ENCODE measurements at places on chromosomes 1 and 21.

GRCh38 chr1:91476533-91477217 is 24.0 kb upstream of the CDC7 start:
- DNase-seq, result no peak

- DNase-seq, result no peak
Measured at GRCh38 chr21:26593800-26594199, 20.7 kb upstream of the CYYR1 start.

- no peak for DNase-seq
Measured at GRCh38 chr1:15056515-15057285, 96.8 kb upstream of the TMEM51 start.

- no peak for DNase-seq
Measured at GRCh38 chr1:81313289-81313688, 487.4 kb upstream of the ADGRL2 start.

- no peak for DNase-seq
Measured at GRCh38 chr21:17725339-17725738, 93.8 kb downstream of the C21orf91 start.

GRCh38 chr21:23021481-23021880 is 2023.3 kb downstream of the NCAM2 start:
- DNase-seq, result no peak

DNA sequence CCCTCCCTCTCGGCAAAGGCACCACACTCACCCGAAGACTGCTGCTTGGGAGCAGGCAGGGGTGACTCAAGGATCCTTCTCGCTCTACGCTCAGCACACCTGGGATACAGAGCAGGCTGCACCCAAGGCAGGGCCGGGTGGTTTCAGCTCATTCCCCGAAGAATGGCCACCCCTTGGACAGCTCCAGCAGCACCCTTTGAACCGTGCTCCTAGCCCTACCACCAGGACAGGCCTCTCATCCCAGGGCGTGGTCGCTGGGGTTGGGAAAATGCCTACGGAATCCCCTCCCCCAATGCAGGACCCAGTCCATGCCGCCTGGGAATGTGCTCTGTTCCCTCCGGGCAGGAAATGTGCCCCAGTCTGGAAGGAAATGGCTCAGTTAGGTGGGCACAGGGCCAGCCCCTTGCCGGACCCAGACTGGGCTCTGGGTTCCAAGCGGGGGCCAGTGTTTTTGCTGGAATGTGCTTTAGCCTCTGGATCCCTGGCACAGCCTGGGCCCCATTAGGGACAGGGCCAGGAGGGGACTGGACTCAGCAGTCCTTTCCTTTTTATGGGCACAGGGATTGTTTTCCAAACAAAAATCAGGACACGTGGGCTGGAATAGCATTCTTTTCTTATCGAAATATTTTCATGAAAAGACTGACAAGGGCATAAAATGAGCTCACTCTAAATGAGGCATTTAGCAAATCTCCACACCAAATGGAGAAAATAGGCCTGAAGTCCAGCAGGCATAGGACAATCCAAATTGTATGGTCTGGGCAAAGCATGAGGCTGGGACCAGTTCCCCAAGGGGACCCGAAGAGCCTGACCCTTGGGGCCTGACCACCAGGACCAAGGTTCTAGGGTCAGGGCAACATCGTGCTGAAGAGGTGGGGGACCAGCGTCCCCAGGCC is 7.3 kb downstream of the TMEM82 start:
- DNase-seq, result no peak
